ENCODE measurements at places on chromosomes 11 and 22.

GRCh38 chr11:128691802-128692752 is 1.8 kb upstream of the FLI1 start:
- DNase-seq = no peak

DNA sequence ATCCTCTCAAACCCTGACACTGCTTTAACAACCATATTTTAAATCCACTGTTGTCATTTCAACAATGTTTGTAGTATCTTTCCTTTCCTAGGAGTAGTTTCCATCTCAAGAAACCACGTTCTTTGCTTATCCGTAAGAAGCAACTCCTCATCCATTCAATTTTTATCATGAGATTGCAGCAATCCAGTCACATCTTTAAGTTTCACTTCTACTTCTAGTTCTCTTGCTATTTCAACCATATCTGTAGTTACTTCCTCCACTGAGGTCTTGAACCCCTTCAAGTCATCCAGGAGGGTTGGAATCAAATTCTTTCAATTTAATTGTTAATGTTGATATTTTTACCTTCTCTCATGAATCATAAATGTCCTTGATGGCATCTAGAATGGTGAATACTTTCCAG is 22.4 kb downstream of the CCDC82 start:
- DNase-seq = peak; percentile 46

DNA sequence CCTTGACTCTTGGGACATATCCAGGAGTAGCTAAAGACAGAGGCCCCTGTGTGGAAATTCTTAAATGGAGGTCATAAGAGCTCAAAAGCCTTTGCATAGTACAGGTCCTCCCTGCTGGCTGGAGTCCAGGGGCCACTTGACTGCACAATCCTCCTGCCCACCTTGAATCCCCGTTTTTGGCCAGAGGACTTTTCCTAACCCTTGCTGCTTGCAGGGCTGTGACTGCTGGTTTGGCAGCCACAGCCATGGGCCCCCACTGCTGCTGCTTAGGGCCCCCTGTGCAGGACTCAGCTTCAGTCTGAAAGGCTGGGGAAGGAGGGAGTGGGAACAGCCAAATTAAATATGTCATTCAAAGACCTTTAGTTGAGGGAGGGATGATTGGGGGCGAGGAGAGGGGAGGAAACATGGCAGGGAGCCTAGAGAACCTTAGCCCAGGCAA is 33.4 kb downstream of the ARHGAP1 start:
- DNase-seq = no peak

DNA sequence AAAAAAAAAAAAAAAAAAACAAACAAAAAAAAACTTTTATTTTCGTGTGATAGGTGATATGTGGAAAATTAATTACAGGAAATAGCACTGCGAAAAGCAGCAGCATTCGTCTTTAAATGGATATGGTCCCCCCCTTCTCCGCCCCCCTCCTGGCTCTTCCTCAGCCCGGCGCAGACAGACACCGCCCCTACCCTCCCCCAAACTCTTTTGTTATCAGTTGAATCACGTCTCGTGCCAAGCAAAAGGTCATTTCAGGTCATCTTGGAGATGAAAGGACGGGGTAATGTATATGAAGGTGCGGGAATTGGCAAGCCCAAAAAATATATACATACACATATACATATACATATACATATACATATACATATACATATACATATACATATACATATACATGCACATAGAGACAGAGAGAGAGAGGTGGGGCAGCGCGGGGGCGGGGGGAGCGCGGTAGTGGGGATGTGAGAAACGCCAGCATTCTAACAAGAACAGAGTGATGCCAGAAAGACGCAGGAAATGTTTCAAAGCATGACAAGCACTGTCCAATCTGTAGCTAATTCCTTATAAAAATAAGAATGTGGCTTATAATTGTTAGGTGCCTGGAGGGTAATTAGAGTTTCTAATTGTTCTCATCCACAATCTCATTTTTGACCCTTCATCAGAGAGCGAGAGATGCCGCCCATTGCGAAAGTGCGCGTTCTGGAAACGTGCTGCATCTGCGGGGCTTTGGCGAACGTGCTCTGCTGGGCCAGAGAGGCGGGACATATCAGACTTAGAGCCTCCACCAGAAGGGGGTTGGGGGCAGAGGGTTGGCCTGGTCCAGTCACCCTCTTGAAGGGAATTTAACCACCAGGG is 214.5 kb upstream of the UBASH3B start:
- DNase-seq = no peak

GRCh38 chr22:45008751-45009605 is 827 bp downstream of the PHF21B start:
- DNase-seq = no peak

GRCh38 chr11:9656864-9657263 is 7.0 kb upstream of the SWAP70 start:
- no peak for DNase-seq
